C1 segment of cervical spinal cord (tissue), 14 donors: ENCODE measurements at places on chromosomes 6 and 20.
A peak's percentile ranks its signal among the peaks of the same experiment; 100 is the strongest.

DNA sequence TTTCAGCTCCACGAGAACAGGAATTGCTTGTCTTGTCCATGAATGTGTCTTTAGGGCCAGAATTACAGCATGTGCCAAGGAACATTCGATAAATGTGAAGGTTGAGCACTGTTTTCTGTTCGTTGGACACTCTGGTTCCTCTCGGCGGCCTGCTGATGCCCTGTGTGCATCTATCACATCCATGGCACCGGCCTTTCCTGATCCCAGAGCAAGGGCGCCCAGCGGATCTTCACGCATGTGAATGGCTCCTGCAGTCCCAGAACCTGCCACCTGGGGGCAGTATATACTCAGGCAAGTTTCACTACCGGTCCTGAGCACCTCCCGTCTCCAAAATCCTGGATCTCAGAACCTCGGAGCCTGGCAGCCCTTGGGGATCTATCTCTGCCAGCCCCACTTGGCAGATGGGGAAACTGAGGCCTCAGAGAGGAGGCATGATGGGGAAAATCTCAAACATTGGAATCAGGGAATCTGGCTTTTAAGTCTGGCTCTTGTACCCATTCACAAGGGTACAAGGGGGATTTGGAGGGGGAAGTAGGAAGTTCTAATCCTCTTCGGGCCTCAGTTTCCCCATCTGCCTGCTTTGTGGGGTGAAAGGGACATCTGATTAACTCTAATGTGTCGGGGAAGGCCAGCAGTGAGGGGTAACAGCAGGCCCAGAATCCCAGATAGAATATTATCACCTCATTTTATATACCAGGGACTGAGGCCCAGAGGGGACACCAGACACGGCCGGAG, 4.3 kb upstream of the CEBPB start:
- DNase-seq: peak; percentile 83

- DNase-seq: no peak
These were observed 312.9 kb downstream of the SAMD5 start for GRCh38 chr6:147821295-147821897.

GRCh38 chr6:56399672-56400263, 152.4 kb upstream of the COL21A1 start:
- no peak for DNase-seq

DNA sequence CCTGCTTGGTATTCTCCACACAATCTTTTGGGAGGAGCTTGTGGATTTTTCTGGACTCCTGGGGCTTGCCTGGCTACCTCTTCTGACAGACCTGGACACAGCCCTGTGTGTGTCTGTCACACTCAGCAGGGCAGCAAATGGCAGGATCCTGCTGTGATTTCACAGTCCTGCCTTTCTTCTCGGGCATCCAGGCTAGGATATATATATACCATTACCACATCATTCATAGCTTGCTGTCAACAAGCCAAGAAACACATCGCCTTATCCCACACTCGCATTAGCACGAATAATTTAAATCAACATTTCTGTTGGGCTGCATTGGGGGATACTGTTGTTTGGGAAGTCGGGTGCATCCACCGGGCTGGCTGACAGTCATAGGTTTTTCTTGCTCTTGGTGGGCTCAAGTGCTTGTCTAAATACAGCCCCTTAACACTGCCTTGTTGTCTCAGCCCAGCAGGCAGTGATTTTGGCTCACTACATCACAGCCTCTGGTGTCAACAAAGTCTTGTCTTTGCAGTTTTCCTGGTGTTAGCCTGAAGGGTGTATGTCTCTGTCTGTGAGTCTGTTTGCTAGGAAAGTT, 154.9 kb upstream of the FERMT1 start:
- DNase-seq: no peak

DNA sequence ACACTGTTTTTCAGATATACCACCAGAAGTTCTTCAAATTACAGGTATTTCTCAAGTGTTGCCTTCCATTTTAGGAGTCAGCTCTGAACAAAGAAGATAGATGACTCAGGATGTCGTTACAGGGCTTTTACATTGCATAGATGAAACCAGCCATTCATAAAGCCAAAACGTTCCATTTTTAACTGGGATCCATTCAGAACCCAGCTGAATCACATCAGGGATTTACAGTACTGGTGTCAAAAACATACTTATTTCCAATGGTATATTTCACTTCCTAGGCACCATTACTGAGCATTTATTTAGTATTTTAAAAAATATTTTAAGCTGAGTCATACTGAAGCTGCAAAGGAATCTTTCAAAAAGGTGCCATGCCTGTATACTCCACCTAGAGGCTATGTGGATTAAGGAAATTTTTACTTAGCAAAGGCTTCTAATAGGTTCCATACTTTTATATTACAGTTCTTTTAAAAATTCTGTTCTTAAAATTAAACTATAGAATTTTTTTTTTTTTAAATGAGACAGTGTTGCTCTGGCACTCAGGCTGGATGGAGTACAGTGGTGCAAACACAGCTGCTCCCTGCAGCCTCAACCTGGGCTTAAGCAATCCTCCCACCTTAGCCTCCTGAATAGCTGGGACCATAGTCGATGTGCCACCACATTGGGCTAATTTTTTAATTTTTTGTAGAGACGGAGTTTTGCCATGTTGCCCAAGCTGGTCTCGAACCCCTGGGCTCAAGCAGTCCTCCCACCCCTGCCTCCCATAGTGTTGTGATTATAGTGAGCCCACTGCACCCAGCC, 2.6 kb downstream of the ASF1A start:
- no peak for DNase-seq
